ENCODE measurements at places on chromosomes 6 and 20. TPM values are rescaled to one million over a fixed set of nuclear protein-coding genes. Genes with fewer than 3 reads are reported as not detected.
A peak's percentile ranks its signal among the peaks of the same experiment; 100 is the strongest.

EDEM2 gene
- 27.5 TPM for total RNA-seq

GRCh38 chr20:54068495-54068894 is 1.9 kb downstream of the BCAS1 start:
- no peak for DNase-seq

MYLK2 gene
- 0.83 TPM for total RNA-seq

RHAG gene
- not detected for total RNA-seq

DNA sequence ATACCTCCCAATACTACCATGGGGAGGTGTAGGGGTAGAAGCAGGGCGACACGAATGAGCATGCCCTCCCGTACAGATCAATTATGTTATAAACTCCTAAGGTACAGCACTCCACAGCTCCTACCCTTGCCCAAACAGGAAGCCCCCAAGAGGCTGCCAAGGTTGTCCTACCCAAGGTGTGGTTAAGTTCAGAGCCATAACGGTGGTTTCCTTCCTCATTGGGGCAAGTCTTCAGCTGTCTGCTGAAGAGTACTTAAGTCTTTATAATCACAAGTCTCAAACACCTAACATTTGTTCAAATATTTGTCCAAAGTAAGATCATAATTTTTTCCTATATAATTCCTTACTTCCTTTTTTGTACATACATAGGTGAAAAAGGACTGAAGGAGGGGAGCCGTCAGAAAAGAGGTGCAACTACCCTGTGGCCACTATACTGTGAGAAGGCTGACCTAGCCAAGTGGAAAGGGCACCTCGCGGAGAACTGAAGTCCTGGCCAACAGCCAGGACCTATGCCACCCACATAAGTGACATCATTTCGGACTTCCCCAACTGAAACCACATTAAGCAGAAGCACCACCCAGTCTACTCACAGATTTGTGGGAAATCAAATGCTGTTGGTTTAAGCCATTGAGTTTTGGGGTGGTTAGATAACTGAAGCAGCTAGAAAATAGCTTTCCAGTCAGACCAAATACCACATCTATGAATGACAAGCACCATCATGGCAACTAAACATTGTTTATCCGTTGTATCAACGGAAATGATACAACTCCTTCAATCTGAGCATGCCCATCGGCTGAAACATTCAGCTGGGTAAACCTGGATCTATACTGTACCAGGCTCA is 2.9 kb upstream of the RAB22A start:
- DNase-seq, result no peak

HECA gene
- 23.6 TPM for total RNA-seq

- DNase-seq, result peak; percentile 25
These were observed 41.5 kb upstream of the SRF start for GRCh38 chr6:43129434-43130194.

PGBD1 gene
- 3.6 TPM for total RNA-seq

ADAT2 gene
- total RNA-seq, result 9.4 TPM

- DNase-seq, result no peak
These were observed 616.1 kb downstream of the CD109 start for GRCh38 chr6:74312081-74312480.

DNA sequence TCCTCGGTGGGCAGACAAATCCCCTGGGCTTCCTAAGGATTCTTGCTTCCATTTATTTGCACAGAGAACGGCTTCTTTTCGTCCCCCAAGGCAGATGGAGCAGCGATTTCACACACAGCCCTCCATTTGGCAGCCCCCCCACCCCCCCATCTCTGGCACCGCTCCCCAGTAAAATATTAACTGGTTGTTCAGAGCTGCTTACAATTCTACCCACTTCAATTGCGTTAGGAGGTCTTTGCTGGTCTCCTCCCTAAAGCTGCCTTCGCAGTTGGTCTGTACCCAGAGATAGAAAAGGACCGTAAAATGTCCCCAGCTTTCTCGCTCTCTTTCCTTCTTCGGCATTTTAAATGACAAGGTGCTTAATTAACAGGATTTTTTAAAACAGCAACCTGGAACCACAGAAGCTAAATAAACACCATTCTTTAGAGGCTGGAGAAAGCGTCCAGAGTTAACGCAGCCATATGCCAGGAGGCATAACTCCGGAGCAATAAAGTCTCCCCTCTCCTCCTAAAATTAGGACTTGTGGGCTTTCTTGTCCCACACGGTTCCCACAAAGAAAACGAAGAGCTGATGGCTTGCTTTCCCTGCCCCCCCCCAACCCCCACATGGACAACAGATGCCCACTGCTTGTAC is 1.7 kb upstream of the ZMYND8 start:
- DNase-seq, result no peak

- DNase-seq, result no peak
These were observed 10.2 kb upstream of the PEDS1 start for GRCh38 chr20:50163570-50164317.

- no peak for DNase-seq
These were observed 18.1 kb upstream of the ZBP1 start for GRCh38 chr20:57638173-57638894.

NKX2-2 gene
- total RNA-seq, result not detected

- DNase-seq, result no peak
These were observed 247.5 kb downstream of the TMEM242 start for GRCh38 chr6:157075549-157076450.

DNA sequence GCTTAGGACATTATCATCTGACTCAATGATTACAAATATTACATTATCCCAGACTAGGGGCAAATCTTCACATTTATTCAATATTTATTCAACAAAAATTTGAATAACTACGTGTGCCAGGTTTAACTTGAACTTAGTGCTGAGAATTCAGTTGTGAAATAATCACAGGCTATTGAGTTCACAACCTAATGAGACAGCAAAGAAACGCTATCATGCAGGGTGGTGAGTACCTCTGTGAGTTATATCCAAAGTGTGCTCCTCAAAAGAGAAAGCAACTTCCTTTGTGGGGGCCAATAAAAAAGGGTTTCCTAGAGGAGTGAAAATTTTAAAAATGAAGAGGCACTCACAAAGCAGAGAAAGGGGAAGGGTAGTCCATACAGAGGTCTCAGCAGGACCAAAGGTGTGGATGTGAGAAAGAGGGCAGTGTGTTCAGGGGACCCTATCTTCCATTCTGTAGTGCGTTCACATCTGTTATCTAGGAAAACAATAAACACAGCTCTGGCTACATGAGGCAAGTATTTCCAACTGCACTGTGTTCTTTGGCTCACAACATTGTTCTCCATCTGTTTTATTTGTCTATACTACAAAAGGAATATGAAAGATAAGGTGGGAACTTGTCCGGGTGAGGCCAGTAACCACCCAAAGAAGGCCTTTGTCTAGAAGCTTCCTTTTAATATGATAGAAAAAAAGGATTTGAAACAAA is 155.4 kb upstream of the MARCKS start:
- DNase-seq, result no peak

RGL2 gene
- total RNA-seq, result 78.5 TPM

DNA sequence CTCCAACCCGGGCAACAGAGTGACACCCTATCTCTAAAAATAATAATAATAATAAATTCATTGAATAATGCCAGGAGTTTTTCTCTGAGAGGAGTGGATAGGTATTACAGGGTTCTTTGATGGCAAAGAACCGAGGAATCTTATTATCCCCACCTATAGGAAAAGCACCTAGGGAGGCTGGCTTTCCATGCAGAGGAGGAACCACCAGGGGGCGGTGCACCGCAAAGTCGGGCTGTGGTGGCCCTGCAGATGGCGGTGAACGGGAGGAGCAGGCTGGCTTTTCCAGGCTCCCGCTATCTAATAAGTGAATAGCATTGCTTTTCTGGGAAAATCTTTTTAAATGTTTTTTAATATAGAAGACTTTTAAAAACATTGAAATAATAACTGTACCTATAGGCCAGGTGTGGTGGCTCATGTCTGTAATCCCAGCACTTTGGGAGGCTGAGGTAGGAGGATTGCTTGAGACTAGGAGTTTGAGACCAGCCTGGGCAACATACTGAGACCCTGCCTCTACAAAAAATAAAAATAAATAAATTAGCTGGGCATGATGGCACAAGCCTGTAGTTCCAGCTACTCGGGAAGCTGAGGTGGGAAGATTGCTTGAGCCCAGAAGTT is 864.2 kb downstream of the KIF16B start:
- DNase-seq, result peak; percentile 48

- peak; percentile 55 for DNase-seq
These were observed 1.1 kb upstream of the MRGBP start for GRCh38 chr20:62795023-62795761.

- no peak for DNase-seq
These were observed 404 bp downstream of the SLC22A23 start for GRCh38 chr6:3456395-3456897.

GRCh38 chr6:24330137-24330732 is 27.6 kb downstream of the DCDC2 start:
- no peak for DNase-seq

DNA sequence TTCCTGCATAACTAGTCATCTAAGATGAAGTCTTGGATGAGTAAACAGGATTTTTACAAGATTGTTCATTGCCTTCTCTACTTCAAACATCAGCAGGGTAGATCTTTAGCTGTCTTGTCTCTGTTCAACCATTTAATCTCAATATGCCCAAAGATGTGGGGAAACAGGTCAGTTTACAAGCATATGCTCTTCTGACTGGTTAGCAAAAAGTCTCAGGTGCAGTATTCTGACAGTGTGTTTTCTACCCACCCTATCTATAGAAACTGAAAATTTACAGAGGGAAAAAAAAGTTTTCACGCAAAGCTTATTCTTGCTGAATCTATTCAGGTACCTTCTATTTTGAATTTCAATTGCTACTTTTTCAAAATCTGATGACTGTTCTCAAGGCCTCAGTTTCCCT is 29.0 kb downstream of the MAP3K5 start:
- DNase-seq, result no peak

FOXC1 gene
- 7.1 TPM for total RNA-seq

MCHR2 gene
- total RNA-seq, result not detected
